Epithelial cell of proximal tubule (primary cell): ENCODE measurements at places on chromosomes 3 and 15. TPM values are rescaled to one million over a fixed set of nuclear protein-coding genes. Genes with fewer than 3 reads are reported as not detected.

CX3CR1 gene
- total RNA-seq, result not detected in 2 replicates

MESP2 gene
- 1.1 and 2.5 TPM in 2 replicates for total RNA-seq

CHRNA3 gene
- 0.40 TPM in 1 of 2 replicates, not detected in the other for total RNA-seq

CGNL1 gene
- total RNA-seq, result 2.5 and 3.2 TPM in 2 replicates

CYP8B1 gene
- total RNA-seq, result not detected in 2 replicates

MTHFS gene
- 12.5 and 22.9 TPM in 2 replicates for total RNA-seq

- DNase-seq, result no peak
These were observed 121.8 kb downstream of the CACNA2D3 start for GRCh38 chr3:54243960-54244682.

GRCh38 chr3:14253022-14253706 is 74.5 kb downstream of the LSM3 start:
- DNase-seq, result no peak

- DNase-seq, result no peak
These were observed 21.0 kb upstream of the CTXND1 start for GRCh38 chr15:80272987-80273386.

DNA sequence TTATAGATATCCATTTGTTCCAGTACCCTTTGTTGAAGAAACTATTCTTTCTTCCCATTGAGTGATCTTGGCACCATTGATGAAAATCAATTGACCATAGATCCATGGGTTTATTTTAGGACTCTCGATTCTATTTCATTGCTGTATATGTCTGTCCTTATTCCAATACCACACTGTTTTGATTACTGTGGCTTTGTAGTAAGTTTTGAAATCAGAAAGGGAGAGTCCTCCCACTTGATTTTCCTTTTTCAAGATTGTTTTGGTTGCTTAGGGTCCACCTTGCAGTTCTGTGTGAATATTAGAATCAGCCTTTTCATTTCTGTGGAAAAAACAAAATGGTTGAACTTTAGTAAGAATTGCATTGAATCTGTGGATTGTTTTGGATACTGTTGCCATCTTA is 20.6 kb upstream of the IL20RB start:
- DNase-seq, result no peak

DNA sequence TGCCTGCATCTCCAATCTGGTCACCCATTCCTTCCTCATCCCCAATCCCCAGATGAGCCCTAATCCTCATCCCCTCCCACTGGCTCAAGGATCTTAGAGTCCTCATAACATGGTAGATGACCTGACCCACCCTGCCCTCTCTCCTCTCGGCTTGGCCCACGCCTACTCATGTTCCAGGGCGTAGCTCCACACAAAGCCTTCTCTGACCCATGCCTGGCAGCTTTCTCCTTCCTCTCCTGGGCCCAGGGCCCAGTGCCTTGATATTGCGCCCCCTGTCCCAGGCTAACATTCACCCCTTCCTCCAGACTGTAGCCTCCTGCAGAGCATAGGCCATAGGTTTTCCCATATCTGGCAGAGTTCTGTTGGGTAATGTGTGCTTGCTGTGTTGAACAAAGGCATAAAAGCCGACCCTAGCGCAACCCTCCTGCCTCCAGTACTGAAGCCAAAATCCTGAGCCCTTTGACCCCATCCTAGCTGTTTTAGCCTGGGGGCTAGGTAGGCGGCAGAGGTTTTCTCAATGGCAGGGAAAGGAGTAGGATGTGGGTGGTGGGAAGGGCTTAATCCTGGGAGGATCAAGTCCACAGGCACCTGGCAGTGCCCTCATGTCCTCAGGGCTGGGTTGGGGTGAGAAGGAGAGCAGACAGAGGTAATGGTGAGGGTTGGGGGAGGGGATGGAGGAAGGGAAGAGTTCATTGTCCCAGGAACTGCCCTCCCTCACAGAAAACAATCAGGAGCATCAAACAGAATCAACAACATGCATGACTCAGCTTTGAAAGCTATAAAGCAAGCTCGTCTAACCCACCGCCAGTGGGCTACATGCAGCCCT is 35.5 kb downstream of the MESD start:
- no peak for DNase-seq
